ENCODE measurements at places on chromosomes 4 and X.

GRCh38 chr4:95637043-95637600, 88.3 kb upstream of the UNC5C start:
- DNase-seq = no peak

DNA sequence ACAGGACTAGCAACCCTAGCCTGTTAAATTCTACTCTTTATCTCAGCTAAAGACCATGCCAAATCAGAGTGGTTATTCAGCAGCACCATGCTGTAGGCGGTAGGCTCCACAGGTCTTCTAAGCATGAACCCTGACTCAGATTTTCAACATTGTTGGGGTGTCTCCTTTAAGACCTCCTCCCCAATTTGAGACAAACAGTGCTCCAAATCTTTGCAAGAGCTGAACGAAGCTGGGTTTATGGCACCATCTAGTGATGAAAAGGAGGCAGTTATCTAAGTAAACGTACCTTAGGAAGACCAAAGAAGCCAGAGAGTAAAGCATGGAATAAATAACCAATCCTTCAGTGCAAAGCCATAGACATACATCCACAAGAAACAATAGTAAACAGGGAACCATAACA, 334.5 kb upstream of the SLC7A11 start:
- DNase-seq = no peak

GRCh38 chr4:102007959-102008425, 217.5 kb downstream of the BANK1 start:
- DNase-seq = no peak

DNA sequence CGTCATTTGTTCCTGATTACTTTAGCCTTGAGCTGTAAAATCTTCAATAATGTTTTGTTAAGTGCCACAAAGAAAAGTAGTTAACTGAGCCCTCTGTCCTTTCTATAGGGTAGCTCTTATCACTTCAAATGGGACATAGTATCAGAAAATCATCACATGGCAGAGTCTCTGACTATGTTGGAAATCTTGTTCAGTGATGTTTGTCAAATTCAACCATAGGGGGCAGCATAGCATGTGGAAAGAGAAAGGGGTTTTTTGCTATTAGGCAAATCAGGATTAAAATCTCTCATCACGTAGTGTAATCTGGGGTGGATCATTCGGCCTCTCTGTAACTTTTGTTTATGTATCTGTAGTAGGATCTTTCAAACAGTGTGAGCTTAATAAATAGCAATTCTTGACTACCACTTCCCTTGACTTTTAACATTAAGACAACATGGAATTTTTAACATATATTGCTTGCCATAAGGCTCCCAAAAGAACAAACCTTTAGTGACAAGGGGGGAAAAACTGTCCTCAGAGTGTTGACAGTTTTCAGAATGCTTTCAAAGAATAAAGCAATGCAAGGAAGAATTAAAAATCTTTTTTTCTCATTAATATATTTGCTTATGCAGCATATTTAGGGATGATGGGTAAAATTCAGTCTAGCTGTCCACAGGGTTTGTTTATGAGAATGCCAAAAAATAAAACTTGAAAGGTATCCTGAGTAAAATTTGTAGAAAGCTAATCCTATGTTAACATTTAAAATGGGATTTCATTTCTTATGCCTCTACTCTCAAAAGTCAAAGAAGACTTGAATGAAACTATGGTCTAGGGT, 127.2 kb downstream of the FBXW7 start:
- no peak for DNase-seq

GRCh38 chrX:110992611-110993010, 103.4 kb upstream of the PAK3 start:
- peak; percentile 1 for DNase-seq

DNA sequence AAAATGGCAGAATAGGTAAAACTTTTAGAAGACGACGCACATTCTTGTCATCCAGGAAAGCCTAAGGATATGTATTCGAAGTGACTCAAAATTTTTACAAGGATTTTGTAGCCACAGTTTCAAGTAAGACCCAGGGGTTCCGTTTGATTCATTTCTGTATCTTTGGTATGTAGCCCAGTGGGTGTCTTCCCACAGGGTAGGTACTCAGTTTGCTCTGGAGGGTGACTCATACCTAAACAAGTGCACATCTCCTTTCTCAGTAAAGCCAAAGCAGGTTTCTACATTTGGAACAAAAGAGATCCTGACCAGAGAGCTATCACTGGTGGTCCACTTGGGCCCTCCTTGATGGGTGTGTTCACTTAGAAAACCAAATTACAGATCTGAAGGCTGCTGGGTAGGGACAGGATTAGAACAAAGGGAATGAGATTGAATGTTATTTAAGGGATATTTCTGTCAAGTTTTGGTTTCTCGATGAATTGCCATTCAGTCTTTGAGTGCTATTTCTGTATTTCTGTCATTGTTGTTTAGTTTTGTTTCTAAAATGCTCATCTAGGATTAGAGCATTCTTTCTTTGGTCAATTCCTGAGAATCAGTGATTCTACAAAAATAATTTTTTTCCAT, 56.1 kb downstream of the PLS3 start:
- DNase-seq = no peak

DNA sequence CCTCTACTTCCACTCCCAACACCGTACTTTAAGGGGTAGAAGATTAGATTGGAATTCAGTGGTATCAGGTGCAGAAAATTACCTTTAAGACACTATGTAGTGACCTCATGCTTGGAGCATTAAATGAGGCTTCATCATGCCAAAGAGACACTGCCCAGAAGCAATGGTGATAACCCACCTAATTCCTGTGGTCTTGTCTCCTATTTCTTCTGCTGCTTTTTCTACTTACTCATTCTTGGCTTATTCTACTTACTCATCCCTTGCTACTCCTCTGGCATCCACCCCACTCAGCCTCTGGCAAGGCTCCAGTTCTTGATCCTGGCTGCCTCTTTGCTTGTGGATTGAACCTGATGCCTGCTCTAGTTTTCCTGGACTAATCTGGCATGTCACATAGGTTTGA, 62.3 kb upstream of the ADAMTS3 start:
- no peak for DNase-seq

DNA sequence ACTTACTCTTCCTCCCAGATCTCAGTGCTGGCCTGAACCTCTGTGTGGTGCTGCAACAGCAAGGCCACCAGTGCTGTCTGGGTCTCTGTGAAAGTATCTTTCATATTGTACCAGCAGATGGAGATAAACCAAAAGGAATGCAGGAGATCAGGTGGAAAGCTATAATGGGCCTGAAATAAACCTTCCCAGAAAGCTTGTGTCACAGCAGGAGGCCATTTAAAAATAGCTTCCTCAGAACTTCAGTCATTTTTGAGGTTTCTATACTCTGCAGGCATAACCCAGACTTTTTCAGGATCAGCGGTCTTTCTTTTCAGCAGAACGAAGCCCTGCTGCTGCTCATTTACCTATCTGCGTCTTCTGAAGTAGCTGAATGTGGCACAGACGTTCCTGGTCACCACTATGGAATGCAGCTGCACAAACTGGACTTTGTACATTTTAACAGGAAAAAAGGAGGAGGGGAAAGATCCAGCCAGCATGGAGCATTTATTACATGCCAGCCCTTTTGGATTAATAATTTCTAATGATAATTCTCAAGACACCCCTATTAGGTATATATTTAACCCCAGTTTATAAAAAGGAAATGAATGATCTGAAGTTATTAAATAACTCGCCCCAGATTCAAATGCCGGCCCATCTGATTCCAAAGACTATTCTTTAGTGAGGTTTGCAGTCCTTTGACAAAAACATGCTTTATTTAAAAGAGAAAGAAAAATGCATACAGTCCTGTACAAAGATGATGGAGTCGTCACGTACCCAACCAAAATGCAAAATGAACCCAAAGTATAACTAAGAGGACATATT, 119.7 kb downstream of the NFKB1 start:
- DNase-seq = no peak

GRCh38 chrX:45142185-45142584, 58.5 kb downstream of the DIPK2B start:
- no peak for DNase-seq

DNA sequence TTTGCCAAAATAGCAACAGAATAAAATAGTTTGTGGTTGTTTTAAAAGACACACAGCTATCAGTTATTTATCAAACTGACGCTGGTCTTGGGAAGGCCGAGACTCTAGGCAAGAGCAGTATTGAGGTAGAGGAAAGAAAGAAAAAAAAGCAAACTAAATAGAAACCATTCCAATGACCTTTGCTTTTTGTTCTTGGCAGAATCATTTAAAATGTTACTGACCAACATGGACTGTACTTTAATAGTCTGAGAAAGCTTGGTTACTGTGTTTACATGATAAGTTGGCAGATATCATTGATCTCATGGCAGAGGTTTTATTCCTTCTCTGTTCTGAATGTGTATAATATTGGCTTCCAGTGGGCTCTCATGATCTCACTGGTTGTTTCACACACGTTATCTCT, 11.9 kb downstream of the CWH43 start:
- no peak for DNase-seq

DNA sequence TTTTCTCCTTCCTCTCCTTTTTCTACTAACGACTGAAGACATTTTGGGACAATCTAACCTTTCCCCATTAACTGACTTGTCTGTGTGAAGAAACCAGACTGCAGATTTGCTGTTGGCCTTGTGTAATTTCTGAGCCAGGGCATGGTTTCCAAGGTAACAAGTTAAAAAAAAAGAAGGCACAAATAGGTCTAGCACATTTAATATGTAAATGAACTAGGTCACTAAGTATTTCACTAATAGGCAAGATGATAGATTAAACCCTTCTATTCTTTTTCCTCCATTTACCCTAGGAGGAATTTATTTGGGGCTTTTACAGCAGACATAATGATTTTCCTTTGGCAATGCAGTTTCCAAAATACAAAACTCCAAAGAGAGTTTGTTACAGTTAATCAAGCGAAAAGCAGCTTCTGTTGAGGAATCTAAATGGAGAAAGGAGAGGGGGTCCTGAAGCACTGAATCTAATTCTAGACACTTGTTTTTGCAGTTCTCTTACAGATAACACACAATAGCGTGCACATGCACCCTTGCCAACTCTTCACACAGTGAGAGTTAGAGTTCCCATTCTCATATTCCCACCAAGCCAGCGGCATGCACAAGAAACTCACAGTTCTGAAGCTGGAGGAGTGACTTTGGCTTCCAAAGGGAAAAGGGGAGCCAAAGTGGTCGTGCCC, 72.0 kb downstream of the TSPAN5 start:
- DNase-seq = no peak

GRCh38 chr4:140312100-140312499, 61.3 kb upstream of the SCOC start:
- DNase-seq = no peak

GRCh38 chr4:3205995-3206394, 43.0 kb upstream of the MSANTD1 start:
- DNase-seq = no peak

GRCh38 chr4:76024065-76024464, 768 bp upstream of the CXCL10 start:
- DNase-seq = no peak

DNA sequence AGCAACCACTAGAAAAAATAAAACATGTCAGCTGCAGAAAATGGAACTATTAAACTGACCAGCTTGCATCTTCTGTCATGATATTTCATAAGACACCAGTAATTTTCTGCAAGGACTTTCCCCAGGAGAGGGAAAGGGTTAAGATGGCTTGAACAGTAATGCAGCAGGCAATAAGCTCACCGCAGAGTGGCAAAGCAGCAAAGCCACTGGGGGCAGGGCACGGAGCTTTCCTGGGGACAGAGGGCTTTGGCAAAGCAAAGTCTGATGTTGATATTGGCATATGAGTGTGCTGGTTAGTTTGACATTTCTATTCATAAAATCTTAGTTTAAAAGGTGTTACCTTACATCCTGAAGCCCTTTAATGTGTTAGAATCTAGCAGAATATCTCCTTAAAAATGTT, 55.1 kb upstream of the NAP1L5 start:
- DNase-seq = no peak

- DNase-seq = no peak
Measured at GRCh38 chrX:24235084-24235710, 78.7 kb downstream of the SUPT20HL2 start.

- DNase-seq = no peak
Measured at GRCh38 chr4:157791236-157791635, 381.6 kb downstream of the GASK1B start.

DNA sequence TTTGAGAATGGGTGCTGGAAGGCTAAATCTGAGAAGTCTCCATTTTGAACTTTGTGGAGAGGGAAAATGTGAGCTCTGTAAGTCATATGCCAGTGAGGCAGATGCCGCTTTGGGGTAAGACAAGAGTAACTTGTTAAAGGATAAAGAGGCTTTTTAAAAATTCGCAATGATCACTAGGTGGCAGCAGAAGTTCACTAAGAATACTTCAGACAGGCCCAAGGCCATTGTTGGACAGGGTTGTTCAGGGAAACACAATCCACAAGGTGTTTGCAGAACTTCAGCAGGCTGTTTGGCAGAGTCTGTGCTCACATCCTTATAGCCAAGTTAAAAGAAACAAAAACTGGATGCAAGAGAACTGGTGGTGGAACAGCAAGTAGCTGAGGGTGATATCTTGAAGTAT, 13.7 kb upstream of the PIGA start:
- no peak for DNase-seq

GRCh38 chr4:140426610-140427105, 790 bp downstream of the CLGN start:
- no peak for DNase-seq

DNA sequence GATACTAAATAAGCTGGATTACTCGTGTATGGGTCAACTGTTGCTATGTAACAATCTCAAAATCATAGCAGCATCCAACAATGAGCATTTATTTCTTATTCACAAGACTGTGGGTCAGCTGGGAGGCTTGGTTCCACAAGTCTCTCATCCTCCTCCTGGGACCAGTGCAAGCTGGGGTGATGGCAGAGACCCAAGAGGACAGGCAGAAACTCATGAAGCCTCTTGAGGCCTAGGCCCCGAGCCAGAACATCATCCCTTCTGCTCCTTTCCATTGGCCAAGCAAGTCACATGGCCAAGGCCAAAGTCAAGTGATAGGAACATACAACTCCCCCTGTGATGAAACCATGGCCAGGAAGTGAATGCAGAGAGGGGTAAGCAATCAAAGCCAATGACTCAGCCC, 422.1 kb downstream of the BCOR start:
- DNase-seq = no peak

- DNase-seq = no peak
Measured at GRCh38 chr4:184815046-184815877, 10.5 kb downstream of the ACSL1 start.

DNA sequence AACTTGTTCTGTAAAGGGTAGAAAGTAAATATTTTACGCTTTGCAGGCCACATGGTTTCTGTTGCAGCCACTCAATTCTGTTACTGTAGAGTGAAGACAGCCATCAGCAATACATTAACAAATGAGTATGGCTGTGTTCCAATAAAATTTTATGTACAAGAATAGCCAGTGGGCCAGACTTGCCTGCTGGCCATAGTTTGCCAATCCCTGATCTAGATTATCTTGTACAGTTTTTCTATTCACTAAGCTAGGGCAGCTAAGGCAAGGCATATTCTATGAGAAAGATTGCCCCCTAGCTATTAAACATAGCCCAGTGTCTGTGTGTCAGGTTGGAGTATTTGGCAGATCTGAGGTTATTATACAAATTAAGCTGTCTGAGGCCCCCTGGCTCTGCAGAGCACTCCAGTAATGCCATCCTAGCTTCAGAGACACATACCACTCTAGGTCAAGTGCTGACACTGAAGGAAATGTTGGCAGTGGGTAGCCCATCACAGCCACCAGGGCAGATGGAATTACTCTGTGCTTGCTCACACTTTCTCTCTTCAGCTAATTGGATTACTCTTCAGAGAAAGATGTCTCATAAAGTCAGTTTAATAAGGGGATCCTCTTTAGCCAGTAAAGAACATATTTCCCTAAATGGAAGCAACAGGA, 40.7 kb downstream of the MTTP start:
- no peak for DNase-seq

GRCh38 chr4:26485684-26486083, 4.6 kb downstream of the CCKAR start:
- DNase-seq = no peak
